ENCODE measurements at places on chromosomes 3 and 15.

- no peak for DNase-seq
Observed at GRCh38 chr15:44193651-44194322, 1.3 kb downstream of the FRMD5 start.

- DNase-seq: no peak
Observed at GRCh38 chr3:107837895-107838612, 252.8 kb downstream of the CD47 start.

GRCh38 chr15:73597036-73597638, 36.1 kb downstream of the NPTN start:
- no peak for DNase-seq

- no peak for DNase-seq
Observed at GRCh38 chr3:83033133-83033532, 1271.7 kb upstream of the GBE1 start.

GRCh38 chr3:185764163-185764979, 60.5 kb downstream of the IGF2BP2 start:
- no peak for DNase-seq

GRCh38 chr3:40465111-40465407, 7.9 kb downstream of the RPL14 start:
- DNase-seq: no peak

Data from activated gamma-delta T cell treated with Interleukin-2 at 50 U/mL for 16 hours (primary cell).